ENCODE measurements at places on chromosomes 7 and 10.
A peak's percentile ranks its signal among the peaks of the same experiment; 100 is the strongest.

- no peak for DNase-seq
These were observed 63.5 kb downstream of the SH3PXD2A start for GRCh38 chr10:103791858-103792257.

GRCh38 chr10:25522946-25523608 is 348.3 kb downstream of the GPR158 start:
- DNase-seq: no peak

- no peak for DNase-seq
These were observed 11.2 kb upstream of the CALD1 start for GRCh38 chr7:134768243-134768642.

DNA sequence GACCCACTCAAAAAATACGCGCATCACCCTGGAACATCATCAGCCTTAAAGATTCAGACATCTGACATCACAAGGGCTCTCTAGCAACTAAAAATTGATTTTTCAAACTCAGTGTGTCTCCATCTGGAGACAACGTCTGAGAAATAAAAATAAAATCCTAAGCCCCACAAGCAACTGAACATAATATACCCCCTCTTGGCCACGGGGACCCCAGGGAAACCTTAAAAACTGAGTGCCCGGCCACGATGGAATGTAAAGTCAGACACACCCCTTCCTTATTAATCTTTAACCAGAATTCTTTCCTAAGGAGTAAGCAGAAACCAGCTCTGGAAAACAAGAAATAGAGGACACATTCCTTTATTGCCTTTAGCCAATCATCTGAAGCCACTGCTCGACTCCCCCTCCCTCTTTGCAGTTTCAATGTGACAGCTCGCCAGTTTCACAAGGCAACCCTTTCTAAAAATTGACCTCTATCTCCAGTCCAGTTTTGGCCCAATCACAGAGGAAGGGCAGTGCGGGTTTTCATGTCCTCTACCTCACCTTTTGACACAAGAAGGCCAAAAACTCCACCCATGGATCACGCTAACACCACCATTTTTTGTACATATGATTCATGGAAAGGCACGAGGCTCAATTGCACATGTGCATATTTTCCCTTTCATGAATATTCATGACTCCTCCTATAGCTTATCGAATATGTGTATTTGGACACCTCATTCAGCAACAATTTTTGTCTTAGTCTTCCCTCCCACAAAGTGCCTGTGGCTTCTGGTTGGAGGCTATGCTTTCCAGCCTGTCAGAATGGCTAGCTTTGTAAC is 24.2 kb downstream of the IFIT3 start:
- peak; percentile 92 for DNase-seq

GRCh38 chr7:5557920-5558401 is 134.3 kb upstream of the TNRC18 start:
- no peak for DNase-seq

DNA sequence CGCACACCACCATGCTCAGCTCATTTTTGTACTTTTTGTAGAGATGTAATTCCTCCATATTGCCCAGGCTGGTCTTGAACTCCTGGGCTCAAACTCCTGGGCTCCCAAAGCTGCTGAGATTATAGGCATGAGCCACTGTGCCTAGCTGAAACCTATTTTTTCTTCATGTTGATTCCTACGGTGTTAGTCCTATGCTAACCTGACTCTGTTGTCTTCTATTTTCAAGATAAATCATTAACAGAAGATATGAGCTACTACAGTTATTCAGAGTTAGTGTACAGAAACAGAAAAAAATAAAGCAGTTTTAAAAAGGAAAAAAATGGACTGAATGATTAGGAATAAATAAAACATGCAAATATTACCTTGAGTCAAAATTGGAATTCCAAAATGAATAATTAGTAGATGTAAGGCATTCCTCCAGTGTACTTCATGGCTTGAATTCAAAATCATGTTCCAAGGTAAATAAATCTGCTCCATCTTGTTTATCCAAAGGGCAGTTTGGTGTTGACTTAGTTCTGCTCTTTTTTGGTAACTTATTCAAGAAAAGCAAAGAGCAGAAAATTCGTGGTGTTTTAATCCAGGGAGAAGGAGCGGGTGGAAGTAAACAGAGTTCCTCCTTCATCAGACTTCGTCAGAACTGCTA is 185.8 kb downstream of the CACNB2 start:
- no peak for DNase-seq
